ENCODE measurements at places on chromosomes 16 and 17.

DNA sequence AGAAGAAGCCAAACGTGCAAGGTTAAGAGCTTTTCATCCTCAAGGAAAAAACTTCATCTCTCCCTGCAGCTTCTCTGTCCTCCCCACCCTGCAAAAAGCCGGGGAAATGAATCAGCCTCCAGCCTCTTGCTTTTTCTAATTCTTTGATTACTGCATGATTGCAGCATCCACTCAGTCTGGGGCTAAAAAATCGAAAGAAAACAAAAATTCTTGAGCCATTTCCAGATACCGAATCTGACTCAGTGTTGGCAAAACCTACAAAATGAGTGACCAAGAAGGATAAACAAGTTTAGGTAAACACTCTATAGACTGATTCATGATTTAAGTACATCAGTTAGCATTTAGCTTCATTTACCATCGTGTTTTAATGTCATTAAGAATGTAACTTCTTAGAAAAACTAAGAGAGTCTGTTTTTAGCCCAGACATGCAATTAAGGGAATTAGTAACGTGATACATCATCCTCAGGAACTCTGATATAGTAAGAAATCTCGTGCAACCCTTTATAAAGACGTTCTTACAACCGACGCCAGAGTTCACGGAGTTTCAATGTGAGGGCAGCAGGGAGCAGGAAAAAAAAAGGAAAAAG, 287.3 kb upstream of the FOXF1 start:
- DNase-seq: no peak

DNA sequence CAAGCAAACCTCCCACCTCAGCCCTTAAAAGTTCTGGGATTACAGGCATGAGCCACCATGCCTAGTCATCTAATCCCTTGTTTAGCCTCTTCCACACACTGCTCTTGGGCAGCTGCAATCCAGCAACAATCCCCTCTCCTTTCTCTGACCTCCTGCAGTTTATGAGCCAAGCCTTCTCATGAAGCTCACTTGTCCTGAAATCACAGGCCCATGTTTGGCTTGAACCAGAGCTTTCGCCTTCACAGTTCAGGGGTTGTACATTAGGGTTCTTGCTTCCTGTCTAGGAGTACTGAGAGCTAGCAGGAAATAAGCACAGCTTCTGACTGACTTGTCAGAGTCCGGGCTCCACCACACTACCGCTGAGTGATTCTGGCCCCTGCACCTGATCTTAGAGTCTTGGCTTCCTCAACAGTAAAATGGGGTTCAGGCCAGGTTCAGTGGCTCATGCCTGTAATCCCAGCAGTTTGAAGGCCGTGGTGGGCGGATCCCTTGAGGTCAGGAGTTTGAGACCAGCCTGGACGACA, 16.3 kb downstream of the ERAL1 start:
- DNase-seq: no peak

- DNase-seq: no peak
Observed at GRCh38 chr16:81268509-81268908, 30.0 kb downstream of the BCO1 start.

DNA sequence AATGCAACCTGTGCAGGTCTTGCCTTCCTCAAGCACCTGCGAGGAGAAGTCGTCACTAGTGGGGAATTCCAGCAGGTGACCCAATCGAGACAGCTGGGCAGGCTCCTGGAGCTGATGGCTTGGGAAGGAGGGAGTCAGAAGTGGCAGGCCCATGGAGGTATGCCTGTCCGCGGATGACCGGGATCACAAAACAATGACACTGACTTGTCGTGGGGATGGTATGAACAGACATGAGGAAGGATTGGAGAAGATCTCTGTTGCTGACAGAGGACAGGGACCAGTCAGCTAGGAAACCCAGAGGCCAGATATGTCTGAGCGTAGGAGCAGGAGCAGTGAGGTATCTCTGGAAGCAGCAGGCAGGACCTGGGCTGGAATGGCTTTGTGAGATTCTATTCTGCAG, 233.3 kb downstream of the SOX9 start:
- DNase-seq: no peak

DNA sequence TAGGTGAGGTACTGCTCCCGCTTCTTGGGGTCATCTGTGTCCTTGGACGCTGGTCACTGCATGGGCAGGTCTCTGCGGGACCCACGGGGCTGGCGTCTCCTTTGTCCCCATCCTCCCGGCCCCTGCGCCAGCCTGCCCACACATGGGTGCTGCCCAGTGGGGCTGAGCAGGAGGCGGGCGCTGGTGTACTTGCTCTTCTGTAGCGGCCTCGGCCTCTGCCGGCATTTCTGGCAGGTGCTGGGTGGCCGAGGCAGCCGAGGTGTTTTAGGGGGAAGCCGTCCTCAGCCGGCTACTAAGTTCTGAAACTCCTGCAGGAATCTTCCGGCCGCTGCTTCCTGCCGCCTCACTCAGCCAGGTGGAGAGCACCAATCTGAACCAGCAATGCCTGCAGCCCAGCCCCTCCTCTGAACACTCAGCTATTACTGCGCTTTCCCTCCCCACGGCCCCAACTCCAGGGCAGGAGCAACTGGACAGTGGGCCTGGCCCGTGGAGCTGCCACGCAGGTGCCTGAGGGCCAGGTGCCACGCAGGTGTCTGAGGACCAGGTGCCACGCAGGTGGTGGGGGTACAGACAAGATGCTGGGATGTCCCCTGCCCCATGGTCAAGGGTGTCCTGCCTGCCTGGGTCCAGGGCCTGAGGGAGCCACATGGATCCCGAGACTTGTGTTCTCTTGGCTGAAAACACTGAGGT, 10.0 kb downstream of the DECR2 start:
- DNase-seq: no peak

- DNase-seq: no peak
Observed at GRCh38 chr16:48446534-48446920, 61.3 kb upstream of the SIAH1 start.
